Small intestine (tissue), 16 donors: ENCODE measurements at places on chromosomes 2 and 18. TPM values are rescaled to one million over a fixed set of nuclear protein-coding genes. Genes with fewer than 3 reads are reported as not detected.

DNA sequence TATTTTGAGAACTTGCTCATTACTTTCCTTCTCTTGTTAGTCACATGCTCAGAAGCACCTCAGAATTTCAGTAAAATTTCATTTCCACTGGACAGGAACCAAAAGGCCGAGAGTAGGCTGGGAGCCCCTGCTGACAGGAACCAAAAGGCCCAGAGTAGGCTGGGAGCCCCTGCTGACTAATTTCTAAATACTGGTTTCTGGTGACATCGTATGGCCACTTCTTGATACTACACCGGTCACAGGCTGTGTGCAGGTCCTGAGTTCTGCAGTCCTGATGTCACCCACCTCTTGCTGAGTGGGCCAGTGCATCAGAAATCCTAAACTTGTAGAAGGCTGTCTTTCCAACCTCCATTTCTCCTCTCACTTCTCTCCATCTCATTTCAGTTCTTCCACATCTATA is 17.7 kb upstream of the EN1 start:
- no peaks in the 10 kb centered on the region for H3K4me1 ChIP-seq
- no peak overlapping the region for H3K4me3 ChIP-seq
- DNase-seq, result peak; percentile 23
- H3K27ac ChIP-seq, result no peak overlapping the region
- H3K36me3 ChIP-seq, result no peaks in the 10 kb centered on the region
- H3K27me3 ChIP-seq, result peaks cover 4% of the 10 kb centered on the region

The CEP76 gene
- 2.7 TPM for polyA plus RNA-seq

The ATP6V1C2 gene
- 1.3 TPM for polyA plus RNA-seq

DNA sequence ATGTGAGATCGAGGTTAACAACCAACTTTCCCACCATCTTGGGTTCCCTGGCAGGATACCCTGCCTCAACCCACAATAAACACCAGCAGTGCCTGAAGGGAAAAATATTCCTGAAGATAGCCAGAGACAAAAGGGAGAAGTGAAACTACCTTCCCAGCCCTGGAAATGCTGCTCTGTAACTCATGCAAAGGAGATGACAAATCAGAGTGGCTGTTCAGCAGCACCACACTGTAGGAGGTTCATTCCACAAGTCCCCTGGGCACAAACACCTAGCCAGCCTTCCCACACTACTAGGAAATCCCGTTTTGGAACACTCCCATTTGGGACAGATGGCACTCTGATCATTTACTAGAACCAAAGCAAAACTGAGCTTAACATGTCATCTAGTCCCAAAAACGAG is 190.7 kb upstream of the RBBP8 start:
- no peaks in the 10 kb centered on the region for H3K27me3 ChIP-seq
- no peak overlapping the region for H3K4me3 ChIP-seq
- H3K27ac ChIP-seq, result no peak overlapping the region
- H3K36me3 ChIP-seq, result no peaks in the 10 kb centered on the region

DNA sequence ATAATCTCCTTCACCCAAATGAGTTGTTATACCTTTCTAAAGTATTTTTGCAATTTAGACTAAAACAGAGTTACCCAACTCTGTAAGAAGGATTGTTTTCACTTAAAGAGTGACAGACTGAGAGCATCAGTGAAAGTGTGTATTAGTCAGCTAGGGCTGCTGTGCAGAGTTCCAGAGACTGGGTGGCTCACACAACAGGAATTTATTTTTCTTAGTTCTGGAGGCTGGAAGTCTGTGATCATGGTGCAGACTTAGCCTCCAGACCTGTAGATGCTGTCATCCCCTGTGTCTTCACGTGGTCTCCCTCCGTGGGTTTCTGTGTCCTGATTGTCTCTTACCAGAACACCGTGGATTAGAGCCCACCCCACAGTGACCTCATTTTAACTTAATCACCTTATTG is 40.0 kb downstream of the BCL2L11 start:
- H3K36me3 ChIP-seq, result peaks cover 55% of the 10 kb centered on the region
- H3K4me3 ChIP-seq, result no peak overlapping the region
- no peaks in the 10 kb centered on the region for H3K27me3 ChIP-seq
- DNase-seq, result no peak
- no peaks in the 10 kb centered on the region for H3K4me1 ChIP-seq

The CHRNA1 gene
- 0.64 TPM for polyA plus RNA-seq

DNA sequence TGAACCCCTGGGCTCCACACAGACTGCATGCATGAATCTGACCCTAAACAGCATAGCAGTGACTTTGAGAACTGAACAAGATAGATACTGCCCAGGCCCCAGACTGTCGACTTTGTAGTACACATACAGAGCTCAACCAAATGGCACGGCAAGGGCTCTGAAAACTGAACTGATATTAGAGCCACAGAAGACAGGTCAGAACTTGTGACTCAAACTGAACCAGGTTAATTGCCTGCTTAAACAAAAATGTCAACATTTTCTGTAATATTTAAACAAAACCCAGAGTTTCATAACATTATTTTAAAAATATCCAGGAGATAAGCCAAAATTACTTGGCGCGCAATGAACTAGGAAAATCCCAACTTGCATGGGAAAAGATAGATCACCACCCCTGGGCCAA is 260.3 kb downstream of the TPGS2 start:
- H3K4me3 ChIP-seq, result no peak overlapping the region
- DNase-seq, result no peak
- no peaks in the 10 kb centered on the region for H3K27me3 ChIP-seq
- no peaks in the 10 kb centered on the region for H3K4me1 ChIP-seq
- H3K36me3 ChIP-seq, result no peaks in the 10 kb centered on the region

- no peak overlapping the region for H3K27ac ChIP-seq
- H3K4me1 ChIP-seq, result no peaks in the 10 kb centered on the region
- H3K27me3 ChIP-seq, result no peaks in the 10 kb centered on the region
- H3K36me3 ChIP-seq, result no peaks in the 10 kb centered on the region
- no peak overlapping the region for H3K4me3 ChIP-seq
- DNase-seq, result no peak
Observed at GRCh38 chr2:84257831-84258230, 201.2 kb downstream of the SUCLG1 start.

The IL1F10 gene
- not detected for polyA plus RNA-seq

DNA sequence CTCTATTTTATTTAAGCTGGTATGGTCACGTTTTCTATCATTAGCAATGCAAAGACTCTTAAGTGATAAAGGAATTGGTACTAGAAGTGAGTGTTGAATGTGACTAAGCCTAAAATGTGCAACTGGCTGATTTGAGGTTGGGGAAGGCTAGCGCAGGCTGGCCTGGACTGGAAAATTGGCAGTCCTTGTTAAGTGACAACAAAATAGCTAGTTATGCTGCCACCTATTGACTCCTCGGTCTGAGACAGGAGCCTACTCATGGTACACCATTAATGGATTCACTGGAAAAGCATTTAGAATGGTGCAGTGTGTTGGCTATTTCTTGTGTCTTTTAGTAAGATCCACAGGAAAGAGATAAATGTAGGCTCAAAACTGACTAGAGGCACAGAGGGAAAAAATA is 5.7 kb upstream of the WIPF1 start:
- no peak overlapping the region for H3K27ac ChIP-seq
- H3K4me1 ChIP-seq, result peaks cover 8% of the 10 kb centered on the region
- H3K36me3 ChIP-seq, result no peaks in the 10 kb centered on the region
- DNase-seq, result peak; percentile 50

GRCh38 chr2:112276954-112277353 is 1.6 kb downstream of the ZC3H6 start:
- H3K27ac ChIP-seq, result no peak overlapping the region
- H3K4me3 ChIP-seq, result no peak overlapping the region
- H3K4me1 ChIP-seq, result no peaks in the 10 kb centered on the region
- H3K27me3 ChIP-seq, result no peaks in the 10 kb centered on the region
- H3K36me3 ChIP-seq, result no peaks in the 10 kb centered on the region
- DNase-seq, result no peak

DNA sequence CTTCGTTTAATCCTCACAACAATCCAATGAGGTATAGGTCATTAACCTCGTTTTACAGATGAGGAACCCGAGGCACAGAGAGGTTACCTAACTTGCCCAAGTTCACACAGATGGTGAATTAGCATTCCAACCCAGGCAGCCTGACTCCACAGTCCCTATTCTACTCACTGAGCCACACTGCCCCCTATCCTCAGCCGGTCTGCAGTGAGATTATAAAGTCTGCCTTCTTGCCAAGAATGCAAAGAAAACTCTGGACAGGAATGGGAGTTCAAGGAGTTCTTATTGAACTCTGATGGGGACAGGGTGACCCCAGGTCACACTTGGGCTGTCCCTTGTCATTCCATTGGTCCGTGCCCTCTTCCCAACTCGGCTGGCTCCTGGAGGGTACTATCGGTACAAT is 118.1 kb upstream of the MSH6 start:
- no peaks in the 10 kb centered on the region for H3K27me3 ChIP-seq
- DNase-seq, result no peak
- no peaks in the 10 kb centered on the region for H3K4me1 ChIP-seq
- no peak overlapping the region for H3K4me3 ChIP-seq
- H3K27ac ChIP-seq, result no peak overlapping the region

DNA sequence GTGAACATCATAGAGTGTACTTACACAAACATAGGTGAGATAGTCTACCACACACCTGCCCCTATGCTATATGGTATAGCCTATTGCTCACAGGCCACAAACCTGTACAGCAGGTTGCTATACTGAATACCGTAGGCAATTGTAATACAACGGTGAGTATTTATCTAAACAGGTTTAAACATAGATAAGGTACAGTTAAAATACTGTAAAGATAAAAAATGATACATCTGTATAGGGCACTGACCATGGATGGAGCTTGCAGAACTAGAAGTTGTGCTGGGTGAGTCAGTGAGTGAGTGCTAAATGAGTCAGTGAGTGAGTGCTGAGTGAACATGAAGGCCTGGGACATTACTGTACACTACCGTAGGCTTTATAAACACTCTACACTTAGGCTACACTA is 267.0 kb upstream of the HS6ST1 start:
- DNase-seq, result peak; percentile 32
- peaks cover 4% of the 10 kb centered on the region for H3K4me1 ChIP-seq
- H3K4me3 ChIP-seq, result no peak overlapping the region
- H3K27ac ChIP-seq, result no peak overlapping the region
- H3K27me3 ChIP-seq, result no peaks in the 10 kb centered on the region
- H3K36me3 ChIP-seq, result no peaks in the 10 kb centered on the region

- no peaks in the 10 kb centered on the region for H3K36me3 ChIP-seq
- H3K27ac ChIP-seq, result no peak overlapping the region
- H3K4me3 ChIP-seq, result no peak overlapping the region
- H3K4me1 ChIP-seq, result no peaks in the 10 kb centered on the region
- no peaks in the 10 kb centered on the region for H3K27me3 ChIP-seq
Observed at GRCh38 chr18:48728204-48728833, 189.5 kb downstream of the CTIF start.

- no peaks in the 10 kb centered on the region for H3K36me3 ChIP-seq
- H3K27ac ChIP-seq, result no peak overlapping the region
- H3K27me3 ChIP-seq, result no peaks in the 10 kb centered on the region
- no peak for DNase-seq
Observed at GRCh38 chr18:5309888-5310470, 14.5 kb upstream of the ZBTB14 start.

DNA sequence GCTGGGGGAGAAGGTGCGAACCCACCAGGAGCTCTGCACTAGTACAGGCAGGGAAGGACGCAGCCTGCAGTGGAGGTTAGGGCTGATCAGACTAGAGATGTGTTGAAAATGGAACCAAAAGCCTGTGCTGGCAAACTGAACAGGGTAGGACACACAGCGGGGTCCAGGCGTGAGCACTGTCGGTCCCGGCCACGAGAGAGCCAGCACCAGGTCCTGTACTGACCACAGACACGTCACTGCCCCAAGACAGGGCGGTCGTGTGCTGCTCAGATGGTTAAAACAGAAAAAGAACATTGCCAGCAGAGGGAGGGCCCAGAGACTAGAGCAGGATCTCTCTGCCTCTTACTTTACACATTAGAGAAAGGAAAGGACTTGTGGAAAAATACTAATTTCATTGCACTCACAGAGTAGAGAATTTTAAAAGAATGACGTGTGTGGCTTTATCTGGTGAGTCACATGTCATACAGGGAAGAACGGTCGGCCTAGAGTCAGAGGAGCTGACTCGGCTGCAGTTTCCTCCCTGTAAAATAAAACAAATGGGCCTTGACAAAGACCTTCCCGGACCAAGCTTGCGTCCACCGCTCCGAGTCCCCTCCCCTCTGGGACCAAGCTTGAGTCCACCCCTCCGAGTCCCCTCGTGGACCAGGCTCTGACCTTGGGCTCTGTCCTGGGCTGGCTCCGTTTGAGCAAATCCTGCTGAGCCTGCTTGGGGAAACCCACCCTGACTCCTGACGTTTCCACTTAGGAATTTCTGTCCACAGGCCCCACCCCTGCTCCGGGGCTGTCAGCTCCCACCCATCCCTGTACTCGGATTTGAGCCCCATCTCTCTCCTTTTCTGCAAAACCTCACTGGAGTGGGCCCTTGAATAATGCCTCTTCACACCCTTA is 16.7 kb upstream of the ADI1 start:
- H3K4me3 ChIP-seq, result no peak overlapping the region
- no peaks in the 10 kb centered on the region for H3K27me3 ChIP-seq

The CDKL4 gene
- not detected for polyA plus RNA-seq

DNA sequence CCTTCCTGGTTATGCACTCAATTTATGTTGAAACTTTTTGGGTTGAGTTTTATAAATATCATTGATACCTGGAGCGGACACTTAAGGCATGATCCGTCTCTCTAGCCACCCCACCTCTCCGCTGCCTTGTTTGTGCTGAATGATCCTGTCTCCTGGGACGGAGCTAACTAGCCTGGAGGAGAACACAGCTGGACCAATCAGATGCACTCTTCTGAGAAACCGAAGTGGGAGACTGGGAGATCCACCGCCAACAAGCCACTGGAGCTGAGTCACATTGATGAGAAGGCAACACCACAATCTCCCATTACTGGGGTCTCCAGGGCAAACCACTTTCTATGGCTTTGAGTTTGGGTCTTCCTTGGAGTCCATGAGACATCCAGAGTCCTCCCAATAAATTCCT is 29.3 kb downstream of the CYP26B1 start:
- H3K4me1 ChIP-seq, result no peaks in the 10 kb centered on the region
- H3K27ac ChIP-seq, result no peak overlapping the region
- DNase-seq, result no peak
- H3K4me3 ChIP-seq, result no peak overlapping the region
- no peaks in the 10 kb centered on the region for H3K27me3 ChIP-seq

The SIX2 gene
- polyA plus RNA-seq, result not detected
